Urothelium cell line (cell line): ENCODE measurements at places on chromosomes 12 and 14.

GRCh38 chr12:52249511-52250047 is 16.5 kb downstream of the KRT7 start:
- DNase-seq = no peak

GRCh38 chr14:93395231-93395630 is 35.5 kb upstream of the UNC79 start:
- DNase-seq = no peak

DNA sequence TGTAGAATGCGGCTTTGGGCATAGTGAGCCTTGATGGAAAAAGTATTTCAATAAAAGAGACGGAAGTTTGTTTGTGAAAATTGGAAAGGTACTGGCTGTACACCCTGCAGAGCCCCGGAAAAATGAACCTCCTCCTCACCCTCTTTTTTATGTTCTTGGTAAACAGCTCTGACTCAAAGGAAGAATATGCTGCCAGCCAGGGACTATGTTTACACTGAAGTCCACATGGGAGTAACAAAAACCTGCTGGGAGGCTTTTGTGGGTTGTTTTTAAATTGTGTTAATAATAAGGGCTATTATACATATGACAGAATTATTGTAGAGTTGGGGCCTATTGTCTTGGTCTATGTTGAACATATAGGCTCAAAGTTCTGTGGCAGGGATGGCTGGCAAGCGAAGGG is 70.7 kb downstream of the TTC8 start:
- DNase-seq = peak; percentile 43

DNA sequence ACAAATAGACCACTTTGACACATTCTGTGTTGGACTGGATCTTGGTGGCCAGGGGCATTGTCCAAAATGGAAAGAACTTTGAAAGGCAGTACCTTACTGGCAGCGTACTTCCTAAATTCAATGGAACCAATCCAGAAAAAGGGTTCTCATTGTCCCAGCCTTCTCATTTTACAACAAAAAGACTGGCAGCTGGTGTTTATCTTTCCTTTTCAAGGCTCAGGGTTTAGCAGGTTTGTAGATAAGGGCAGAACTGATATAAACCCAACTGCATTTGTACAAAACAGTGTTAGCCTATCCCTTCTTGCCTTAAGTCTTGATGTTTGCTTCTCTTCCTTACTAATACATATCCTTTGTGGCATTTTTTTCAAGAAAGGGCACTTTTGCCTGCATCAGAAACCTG is 7.7 kb downstream of the THAP2 start:
- no peak for DNase-seq

GRCh38 chr12:66637699-66638301 is 41.1 kb downstream of the GRIP1 start:
- DNase-seq = no peak

GRCh38 chr12:14272956-14273912 is 92.2 kb upstream of the ATF7IP start:
- no peak for DNase-seq

DNA sequence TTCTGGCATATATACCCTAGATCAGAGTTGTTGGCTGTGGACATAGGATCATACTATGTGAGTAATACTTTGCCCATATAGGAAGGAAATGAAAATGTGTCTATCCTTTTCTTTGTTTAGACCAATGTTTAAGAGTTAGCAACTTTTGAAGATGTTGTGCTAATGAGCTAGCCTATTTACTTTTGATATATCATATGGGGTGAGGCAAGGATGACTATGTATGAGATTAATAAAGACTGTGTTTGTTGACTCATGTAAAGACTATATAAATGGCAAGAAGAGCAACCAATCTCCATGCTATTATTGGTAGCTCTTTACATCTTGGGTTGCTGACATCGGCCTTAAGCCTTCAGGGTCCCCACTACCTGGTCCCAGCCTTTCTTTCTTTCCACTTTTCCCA is 289.4 kb downstream of the CCDC91 start:
- DNase-seq = no peak
